ENCODE measurements at places on chromosomes 5 and 9.

DNA sequence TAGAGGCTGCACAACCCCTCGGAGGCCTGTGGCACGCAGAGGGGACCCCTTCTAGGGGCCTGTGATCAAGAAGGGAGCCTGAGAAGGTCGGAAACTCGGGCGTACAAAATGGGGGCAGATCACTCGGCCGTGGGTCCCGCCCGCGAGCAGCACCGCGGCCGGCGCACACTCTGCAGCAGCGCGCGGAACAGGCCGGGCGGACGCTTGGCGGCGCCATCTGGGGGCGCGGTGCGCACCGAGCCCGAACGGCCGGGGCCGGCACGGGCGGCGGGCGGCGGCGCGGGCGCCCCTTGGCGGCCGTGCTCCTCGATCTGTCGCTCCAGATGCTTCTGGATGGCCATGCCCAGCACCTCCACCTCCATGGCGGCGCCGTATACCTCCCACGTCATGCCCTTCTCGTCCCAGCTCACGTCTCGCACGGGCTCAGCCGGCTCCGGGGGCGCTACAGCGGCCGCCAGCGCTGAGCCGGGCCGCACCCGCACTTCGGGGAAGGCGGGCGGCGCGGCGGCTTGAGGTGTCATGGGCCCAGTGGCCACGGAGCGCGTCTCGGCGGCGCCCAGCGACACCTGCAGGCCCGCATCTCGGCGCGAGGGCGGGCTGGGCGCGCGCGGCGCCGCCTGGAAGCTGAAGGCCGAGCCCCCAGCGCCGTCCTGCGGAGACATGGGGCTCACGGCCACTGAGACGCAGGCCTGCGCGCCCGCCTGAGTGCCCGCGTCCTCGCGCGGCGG is 13.1 kb downstream of the GPRIN1 start:
- DNase-seq, result no peak

DNA sequence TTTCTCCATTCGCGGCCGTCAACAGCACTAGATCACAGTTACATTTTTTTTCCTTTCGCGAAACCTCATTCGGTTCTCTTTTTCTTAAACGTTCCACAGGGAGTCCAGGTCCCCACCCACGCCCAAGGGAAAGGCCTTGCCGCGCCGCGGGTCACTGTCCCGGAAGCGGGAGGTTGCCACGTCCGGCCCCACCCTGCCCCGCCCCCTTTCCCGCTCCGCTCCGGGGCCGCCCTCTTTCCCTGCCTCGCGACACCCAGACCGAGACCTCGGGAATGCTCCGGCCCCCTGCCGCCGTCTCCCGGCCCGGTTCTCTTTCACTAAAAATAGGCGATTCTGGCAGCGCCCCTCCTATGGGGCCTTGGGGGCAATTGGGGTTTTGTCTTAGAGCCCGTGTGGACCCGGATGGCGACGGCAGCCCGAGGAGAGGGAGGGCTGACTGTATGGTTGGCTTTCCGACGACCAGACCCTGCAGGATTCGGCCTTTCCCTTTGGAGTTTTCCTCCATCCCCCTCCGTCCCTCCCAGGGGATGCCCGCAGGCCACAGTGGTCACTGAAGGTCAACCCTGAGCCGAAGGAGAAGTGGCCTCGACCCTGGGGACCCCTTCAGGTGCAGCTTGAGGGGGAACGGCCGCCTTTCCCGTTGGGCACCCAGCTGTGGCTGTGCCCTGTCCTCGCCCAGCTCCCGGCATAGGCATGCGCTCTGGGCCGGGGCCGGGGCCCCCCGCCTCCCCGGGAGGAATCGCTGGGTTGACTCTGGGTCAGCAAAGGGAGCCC is 2.8 kb upstream of the RACK1 start:
- DNase-seq, result peak; percentile 85

- no peak for DNase-seq
Observed at GRCh38 chr9:136701668-136702053, 10.7 kb upstream of the DIPK1B start.

DNA sequence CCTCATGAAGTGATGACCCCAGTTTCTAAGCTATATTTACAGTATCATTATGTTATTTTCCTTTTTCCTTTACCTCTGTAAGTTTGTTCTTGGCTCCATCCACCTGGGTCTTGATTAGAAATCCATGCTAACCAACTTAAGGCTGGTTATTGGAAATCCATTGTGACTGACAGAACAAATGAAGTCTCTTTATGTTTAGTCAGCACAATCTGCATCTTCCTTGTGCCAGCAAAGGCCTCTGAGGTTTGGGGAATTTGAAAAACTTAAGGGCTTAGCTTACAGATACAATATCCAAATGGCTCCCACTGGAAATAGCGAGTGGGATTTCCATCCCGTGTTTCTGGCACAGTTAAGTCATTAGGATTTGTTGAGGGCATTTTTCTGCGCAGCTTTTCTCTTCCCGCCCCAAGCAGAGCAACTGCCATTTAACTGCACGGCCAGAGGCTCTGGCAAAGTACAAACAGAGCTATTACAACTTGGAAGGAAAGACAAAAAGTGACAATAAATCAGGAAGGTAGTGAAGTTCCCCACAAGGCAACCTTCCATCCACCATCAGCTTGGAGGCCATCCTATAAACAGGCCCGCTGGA is 64.2 kb downstream of the DCP2 start:
- no peak for DNase-seq

DNA sequence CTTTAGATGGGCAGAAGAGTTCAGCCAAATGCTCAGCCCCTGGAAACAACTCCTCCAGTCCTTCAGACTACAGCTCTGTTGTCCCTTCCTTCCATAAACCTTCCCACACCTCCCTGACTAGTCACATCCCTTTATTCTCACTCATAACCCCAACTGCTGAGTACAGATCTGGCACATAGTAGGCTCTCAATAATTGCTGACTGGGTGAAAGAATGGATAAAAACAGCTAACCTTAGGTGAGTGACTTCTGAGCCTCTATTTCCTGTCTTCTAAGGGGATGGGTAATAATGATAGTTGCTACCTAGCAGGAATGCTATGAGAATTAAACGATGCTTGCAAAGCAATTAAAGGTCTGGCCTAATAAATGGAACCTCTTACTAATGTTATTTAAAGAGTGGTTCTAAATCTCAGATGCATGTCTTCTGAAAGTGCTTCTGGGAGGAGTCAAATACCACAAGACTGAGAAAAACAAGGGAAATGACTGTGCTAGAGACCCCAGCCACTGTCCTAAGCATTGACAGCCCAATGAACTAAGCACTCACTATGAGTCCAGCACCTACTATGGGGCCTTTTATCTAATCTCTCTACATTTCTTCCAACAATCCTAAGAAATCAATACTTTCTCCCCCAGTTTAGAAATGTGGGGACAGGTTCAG is 2.5 kb upstream of the NR6A1 start:
- no peak for DNase-seq

- DNase-seq, result no peak
Observed at GRCh38 chr9:77847059-77847499, 184.5 kb downstream of the GNAQ start.

Measured in D721Med (cell line).